ENCODE measurements at places on chromosomes 6 and 20.

GRCh38 chr6:166257911-166258318 is 50.3 kb downstream of the PRR18 start:
- DNase-seq = no peak

- no peak for DNase-seq
Observed at GRCh38 chr6:98835149-98836024, 1.0 kb downstream of the POU3F2 start.

- no peak for DNase-seq
Observed at GRCh38 chr6:13681305-13682061, 30.2 kb downstream of the RANBP9 start.

DNA sequence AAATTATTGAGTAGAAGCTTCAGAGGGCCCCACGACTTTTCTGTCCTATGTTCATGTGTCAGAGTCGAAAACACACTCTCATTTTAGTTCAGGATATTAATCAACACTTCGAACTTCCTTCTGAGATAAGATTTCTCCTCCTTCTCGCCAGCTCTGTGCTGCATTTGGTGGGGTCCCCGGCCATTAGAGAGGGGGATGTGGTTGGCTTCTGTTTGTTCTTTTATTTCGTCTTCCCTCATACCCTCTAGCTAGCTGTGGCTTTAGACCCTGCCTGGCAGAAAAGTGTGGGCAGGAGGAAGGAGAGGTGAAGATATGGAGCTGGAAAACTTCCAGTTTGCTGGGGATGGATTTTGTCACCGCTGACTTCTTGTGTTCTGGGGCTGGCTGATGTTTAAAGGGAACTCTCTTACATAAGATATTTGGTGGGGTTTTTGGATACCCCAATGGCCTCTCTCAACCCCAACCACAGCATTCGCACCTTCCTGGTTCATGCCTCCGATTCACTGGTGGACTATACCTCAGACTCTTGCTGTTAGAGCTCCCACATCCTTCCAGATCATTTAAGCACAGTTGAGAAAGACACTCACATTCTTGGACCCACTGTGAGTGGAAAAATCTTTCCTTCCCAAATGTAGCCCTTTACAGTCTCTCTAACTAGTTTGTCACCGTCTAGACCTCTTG is 30.7 kb upstream of the TMX4 start:
- DNase-seq = no peak

DNA sequence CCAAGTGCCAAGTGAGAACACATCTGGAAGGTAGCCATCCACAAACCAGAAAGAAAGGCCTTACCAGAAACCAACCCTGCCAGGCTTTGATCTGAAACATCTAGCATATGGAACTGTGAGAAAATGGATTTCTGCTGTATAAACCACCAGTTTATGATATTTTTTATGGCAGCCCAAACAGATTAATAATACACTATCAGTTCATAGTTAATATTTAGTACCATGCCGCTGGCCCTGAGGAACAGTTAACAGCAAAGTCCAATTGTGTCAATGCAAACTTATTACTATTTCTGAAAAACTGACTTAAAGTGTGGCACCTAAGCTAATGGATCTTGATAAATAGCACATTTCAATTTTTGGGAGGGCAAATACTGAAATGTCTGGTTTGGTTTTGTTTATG is 35.4 kb upstream of the PRSS35 start:
- no peak for DNase-seq
